HuH-7.5 (cell line): ENCODE measurements at places on chromosomes 7 and 10.

GRCh38 chr7:26331113-26331512, 39.5 kb downstream of the SNX10 start:
- DNase-seq, result no peak

GRCh38 chr10:29725133-29725720, 90.5 kb upstream of the SVIL start:
- DNase-seq, result no peak

GRCh38 chr7:101021703-101022102, 1.8 kb downstream of the MUC17 start:
- DNase-seq, result no peak

GRCh38 chr7:64628721-64629120, 37.2 kb upstream of the ZNF107 start:
- DNase-seq, result no peak

- DNase-seq, result no peak
Observed at GRCh38 chr10:95356-96115, 39.7 kb upstream of the ZMYND11 start.

GRCh38 chr10:88478256-88478655, 104.9 kb downstream of the RNLS start:
- DNase-seq, result no peak

DNA sequence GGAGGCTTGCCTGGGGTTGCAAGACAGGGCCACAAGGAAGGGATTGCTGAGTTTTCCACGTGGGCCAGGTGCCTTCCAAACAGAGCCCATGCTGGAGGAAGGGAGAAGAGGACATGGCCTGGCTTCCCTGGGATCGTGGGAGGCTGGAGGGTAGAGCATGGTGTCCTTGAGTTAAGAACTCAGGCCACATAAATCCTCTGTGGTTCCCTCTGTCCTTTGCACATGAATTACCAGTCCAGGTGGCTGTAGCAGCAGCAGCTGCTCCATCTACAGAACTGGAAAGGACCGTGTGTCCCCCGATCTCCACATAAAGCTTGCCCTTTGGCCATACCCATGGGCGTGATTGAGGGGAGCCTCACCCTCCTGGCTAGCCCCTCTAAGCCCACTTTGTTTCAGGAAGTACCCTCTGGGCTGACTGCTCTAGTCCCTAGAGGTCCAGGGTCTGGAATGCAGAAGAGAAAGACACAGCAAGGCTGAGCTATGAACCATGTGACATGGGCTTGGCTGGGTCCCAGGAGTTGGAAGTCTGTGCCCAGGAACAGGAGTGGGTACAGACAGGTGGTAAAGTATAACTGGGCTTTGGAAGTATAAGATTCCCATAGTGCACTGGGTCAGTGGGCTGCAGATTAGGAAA, 84.9 kb downstream of the C10orf105 start:
- DNase-seq, result no peak

DNA sequence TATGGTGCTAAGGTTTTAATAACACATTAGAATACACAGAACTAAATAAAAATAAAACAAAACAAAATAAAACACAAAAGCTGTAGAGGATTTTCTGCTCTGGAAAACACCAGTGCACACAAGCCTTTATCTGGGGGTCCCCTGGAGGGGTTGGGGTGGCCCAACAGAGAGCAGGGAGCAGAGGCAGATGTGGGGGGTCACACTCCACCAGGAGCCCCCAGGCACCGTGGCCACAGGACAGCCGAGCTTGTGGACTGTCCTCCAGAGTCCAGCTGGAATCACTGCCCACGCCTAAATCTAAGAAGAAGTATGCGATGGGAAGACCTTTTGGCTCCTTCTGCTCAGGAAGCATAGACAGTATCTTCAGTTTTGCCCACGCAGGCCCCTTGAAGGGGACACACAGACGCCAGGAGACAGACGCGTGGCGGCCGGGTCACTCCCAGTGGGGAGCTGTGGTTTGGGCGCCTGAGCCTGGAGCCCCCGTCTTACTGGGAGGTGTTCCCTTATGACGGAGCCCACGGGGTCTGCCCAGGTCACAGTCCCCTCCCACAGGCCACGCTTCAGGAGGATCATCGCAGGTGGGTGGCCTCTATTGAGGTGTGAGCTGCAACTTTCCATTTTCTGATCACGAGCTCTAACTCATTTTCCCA, 595.0 kb downstream of the PTPRN2 start:
- DNase-seq, result no peak
